Aorta (tissue), 5 donors: ENCODE measurements at places on chromosomes 11 and 22.

GRCh38 chr11:79864882-79865281, 424.1 kb upstream of the TENM4 start:
- DNase-seq, result no peak

DNA sequence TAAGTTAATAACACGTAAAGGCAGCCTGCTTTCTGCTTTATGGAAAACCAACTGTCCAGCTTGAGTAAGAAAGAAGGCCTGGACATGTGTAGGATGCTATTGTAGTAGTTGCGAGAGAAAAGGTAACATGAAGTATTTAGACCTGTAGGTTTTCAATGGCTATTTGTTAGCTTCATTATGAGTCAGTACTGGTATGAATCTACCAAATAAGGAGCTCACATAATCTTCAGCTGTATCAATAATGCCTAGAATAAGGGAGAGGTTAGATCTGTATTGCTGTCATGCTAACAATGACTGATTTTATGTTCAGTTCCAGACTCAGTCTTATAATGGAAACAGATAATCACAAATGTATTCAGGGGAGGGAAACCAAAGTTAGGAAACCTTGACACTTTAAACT, 550.3 kb downstream of the CNTN5 start:
- no peak for DNase-seq

GRCh38 chr22:20637750-20638506, 130.5 kb downstream of the MED15 start:
- DNase-seq, result no peak

GRCh38 chr11:12090761-12091258, 19.6 kb upstream of the MICAL2 start:
- no peak for DNase-seq

DNA sequence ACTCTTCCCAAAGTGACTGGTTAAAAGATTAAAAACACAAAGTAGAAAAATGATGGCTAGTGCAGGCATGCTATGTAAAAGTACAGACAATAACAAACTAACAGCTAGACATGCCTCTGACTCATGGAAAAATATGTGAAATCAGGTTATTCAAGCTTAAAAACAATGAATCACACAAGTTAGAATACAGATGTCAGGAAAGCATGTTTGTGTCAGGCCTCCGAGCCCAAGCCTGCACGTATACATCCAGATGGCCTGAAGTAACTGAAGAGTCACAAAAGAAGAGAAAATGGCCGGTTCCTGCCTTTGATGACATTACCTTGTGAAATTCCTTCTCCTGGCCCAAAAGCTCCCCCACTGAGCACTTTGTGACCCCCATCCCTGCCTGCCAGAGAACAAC, 110.1 kb downstream of the NOX4 start:
- DNase-seq, result peak; percentile 76

- no peak for DNase-seq
Measured at GRCh38 chr22:27876684-27877083, 42.4 kb downstream of the PITPNB start.

DNA sequence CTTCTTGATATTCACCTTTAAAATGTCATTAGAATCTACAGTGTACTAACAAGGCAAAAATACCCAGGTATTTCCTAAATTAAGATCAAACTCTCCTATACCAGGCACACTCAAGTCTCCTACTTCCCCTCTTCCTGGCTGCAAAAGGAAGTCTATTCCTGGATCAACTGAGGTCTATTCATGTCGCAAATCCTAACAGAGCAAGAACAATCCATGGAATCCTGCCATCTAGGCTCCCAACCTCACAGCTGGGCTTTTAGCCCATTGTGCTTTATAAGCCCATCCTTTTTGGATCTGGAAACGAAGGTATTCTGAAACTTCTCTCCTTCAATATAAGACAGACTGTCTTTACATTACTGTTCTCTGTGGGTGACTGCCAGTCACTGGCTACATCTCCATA, 161.8 kb downstream of the SOX6 start:
- DNase-seq, result no peak

DNA sequence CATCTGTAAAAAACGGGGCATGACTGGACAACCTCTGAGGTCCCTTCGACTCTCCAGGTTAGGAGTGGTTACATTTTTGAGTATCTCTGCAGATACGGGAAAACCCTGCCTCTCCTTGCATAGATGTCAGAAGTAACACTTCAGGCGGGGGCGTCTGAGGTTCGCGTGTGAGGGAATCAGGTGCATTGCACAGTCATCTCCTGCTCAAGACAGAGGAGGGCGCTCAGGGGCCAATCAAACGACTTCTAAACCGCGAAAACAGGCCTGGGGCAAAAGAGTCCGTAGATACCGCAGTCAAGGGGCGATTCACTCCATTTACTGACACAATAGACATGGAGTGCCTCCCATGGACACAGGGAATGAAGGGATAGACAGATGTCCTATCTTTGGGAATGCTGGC, 31.7 kb downstream of the KIRREL3 start:
- DNase-seq, result no peak

- no peak for DNase-seq
Measured at GRCh38 chr11:94583866-94584500, 16.8 kb downstream of the PIWIL4 start.

- DNase-seq, result no peak
Measured at GRCh38 chr11:33362051-33362910, 105.1 kb downstream of the HIPK3 start.

DNA sequence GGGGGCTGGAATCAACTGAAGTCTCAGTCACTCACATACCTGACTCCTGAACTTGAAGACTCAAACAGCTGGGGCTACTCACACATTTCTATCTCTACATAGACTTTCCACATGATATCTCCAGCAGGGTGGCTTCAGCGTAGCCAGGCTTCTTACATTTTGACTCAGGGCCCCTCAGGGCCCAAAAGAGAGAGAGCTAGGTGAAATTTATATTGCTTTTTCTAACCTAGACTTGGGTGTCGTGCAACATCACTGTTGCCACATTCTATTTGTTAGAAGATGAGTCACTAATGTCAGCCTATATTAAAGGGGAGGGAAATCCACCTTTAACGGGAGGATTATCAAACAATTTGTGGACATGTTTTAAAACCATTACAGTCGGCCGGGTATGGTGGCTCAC, 71.9 kb upstream of the RRM1 start:
- no peak for DNase-seq

GRCh38 chr11:70325824-70326223, 55.3 kb downstream of the PPFIA1 start:
- DNase-seq, result no peak

DNA sequence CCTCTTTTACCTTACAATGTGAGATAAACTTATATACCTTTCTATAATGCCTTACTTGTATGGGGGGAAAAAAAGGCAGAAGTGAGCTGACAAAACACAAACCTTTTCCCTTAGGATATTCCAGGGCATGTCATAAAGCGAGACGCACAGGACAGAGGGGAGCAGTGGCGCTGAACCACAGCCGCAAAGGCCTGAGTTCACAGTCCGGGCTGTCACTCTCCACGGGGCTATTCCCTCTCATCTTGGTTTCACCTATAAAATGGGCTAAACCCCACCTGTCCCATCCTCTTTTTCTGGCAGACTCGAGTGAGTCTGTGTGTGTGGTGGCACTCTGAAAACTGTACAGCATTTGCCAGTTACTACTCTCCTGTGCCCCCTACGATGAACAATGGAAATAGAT, 14.4 kb upstream of the FXYD2 start:
- peak; percentile 12 for DNase-seq

DNA sequence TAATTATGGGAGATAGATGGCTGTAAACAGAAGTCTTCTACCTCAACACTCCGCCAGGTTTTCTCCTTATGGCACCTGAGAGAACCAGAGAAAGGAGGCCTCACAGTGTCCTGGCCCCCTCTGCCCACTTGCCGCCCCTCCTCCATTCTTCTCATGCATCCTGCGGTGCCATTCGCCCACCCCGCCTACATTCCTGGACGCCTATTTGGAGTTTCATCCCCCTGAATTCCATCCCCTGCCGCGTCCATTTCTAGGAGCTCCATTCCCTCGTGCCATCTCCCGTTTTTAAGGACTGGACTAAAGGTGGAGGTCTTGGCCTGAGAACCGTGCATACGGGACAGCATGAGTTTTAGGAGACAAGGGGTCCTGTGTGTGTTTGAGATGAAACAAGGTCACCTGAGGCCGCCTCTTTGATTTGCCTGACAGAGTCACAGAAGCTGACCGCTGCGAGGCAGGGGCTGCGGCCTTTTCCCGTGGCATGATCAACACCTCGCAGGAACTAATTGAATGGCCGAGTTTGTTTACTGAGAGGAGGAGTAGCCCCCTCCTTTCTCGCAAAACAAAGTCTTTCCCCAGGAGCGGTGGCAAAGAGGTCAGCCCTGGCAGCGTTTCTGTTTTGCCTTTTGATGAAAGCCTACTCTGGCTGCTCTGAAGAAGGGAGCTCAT, 246.2 kb downstream of the ST3GAL4 start:
- no peak for DNase-seq
